ENCODE measurements at places on chromosomes 7 and 10. TPM values are rescaled to one million over a fixed set of nuclear protein-coding genes. Genes with fewer than 3 reads are reported as not detected.

Gene AEBP1
- total RNA-seq = not detected

Gene ZCWPW1
- 2.5 TPM for total RNA-seq

Gene GTF2IRD1
- 17.8 TPM for total RNA-seq

Gene RBM20
- 0.02 TPM for total RNA-seq

Gene CYP2W1
- total RNA-seq = 31.7 TPM

DNA sequence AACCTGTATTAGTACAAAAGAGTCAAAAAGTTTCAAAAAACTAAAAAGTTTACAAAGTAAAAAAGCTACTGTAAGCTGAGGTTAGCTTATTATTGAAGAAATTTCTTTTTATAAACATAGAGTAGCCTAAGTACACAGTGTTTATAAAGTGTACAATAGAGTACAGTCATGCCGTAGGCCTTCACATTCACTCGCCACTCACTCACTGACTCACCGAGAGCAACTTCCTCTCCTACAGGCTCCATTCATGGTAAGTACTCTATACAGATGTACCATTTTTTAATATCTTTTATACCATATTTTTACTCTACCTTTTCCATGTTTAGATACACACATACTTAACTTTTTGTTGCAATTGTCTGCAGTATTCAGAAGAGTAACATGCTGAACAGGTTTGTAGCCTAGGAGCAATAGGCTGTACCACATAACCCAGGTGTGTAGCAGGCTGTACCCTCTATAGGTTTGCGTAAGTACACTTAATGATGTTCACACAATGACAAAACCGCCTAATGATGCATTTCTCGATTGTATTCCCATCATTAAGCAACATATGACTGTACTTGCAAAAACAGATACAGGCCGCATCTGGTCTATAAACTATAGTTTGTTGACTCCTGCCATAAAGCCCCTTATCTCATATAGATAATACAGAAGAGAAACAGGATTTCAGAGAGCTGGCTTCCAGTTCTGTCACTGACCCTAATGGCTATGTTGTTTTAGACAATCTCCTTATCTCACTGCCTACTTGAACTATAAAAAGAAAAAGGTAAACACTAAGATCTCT lies 438.8 kb downstream of the HTR7 start:
- no peak overlapping the region for H3K4me3 ChIP-seq
- no peak overlapping the region for H3K27ac ChIP-seq
- no peaks in the 10 kb centered on the region for H3K27me3 ChIP-seq
- DNase-seq = peak; percentile 7

GRCh38 chr7:131170440-131171271 lies 157.0 kb upstream of the MKLN1 start:
- no peak overlapping the region for H3K4me3 ChIP-seq
- 0 out of 2 replicates have a peak, but pooled peaks cover 4% of the 10 kb centered on the region for H3K4me1 ChIP-seq
- H3K36me3 ChIP-seq = no peaks in the 10 kb centered on the region
- 0 out of 3 replicates have a peak, but pooled peaks cover 4% of the 10 kb centered on the region for H3K27me3 ChIP-seq
- no peak for DNase-seq
- H3K27ac ChIP-seq = no peak overlapping the region

GRCh38 chr10:69446650-69447151 lies 4.6 kb upstream of the TSPAN15 start:
- H3K36me3 ChIP-seq = no peaks in the 10 kb centered on the region
- H3K4me1 ChIP-seq = peaks cover 62% of the 10 kb centered on the region
- H3K27me3 ChIP-seq = peaks cover 2% of the 10 kb centered on the region

DNA sequence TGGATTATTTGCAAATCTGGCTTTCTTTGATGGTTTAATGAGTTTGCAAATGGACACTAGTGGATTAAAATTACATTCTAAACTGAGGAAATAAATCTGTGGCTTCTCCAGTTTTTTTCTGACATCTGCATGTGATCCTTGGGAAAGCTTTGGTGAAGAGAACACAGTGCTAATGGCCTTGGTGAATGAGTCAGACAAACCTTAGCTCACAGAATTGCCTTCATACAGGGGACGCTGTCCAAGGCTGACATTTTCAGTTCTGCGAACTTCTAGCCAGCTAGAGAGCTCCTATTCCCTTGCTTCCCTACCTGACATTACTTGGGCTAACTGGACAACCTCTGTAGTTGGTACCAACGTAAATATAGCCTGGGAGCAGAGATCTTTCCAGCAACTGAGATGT lies 21.2 kb downstream of the BMPER start:
- H3K4me1 ChIP-seq = no peaks in the 10 kb centered on the region
- DNase-seq = no peak
- H3K27me3 ChIP-seq = no peaks in the 10 kb centered on the region
